ENCODE measurements at places on chromosomes 6 and 20. TPM values are rescaled to one million over a fixed set of nuclear protein-coding genes. Genes with fewer than 3 reads are reported as not detected.

The SOX18 gene
- polyA plus RNA-seq = not detected

The GINM1 gene
- 12.9 TPM for polyA plus RNA-seq

The CST7 gene
- not detected for polyA plus RNA-seq

The SLC35D3 gene
- not detected for polyA plus RNA-seq

The POU3F2 gene
- polyA plus RNA-seq = 2.4 TPM

The SNTA1 gene
- 4.0 TPM for polyA plus RNA-seq

The RBPJL gene
- not detected for polyA plus RNA-seq

The FAM83C gene
- not detected for polyA plus RNA-seq

The GATA5 gene
- not detected for polyA plus RNA-seq

The EPB41L1 gene
- polyA plus RNA-seq = 10.3 TPM

The RAET1L gene
- polyA plus RNA-seq = not detected

The TCF15 gene
- polyA plus RNA-seq = not detected

The RBBP8NL gene
- polyA plus RNA-seq = not detected

The MBOAT1 gene
- 1.4 TPM for polyA plus RNA-seq

The PRICKLE4 gene
- polyA plus RNA-seq = not detected

The PFDN4 gene
- polyA plus RNA-seq = 190 TPM

The FHL5 gene
- polyA plus RNA-seq = 3.8 TPM

The FAM83B gene
- polyA plus RNA-seq = not detected

The TREM2 gene
- not detected for polyA plus RNA-seq

The SLC17A1 gene
- not detected for polyA plus RNA-seq

The SCRT2 gene
- polyA plus RNA-seq = 0.36 TPM

The EGFL8 gene
- polyA plus RNA-seq = 3.6 TPM

The BRD2 gene
- 26.5 TPM for polyA plus RNA-seq

The DYNLT2 gene
- 2.8 TPM for polyA plus RNA-seq

The HLA-DQA2 gene
- not detected for polyA plus RNA-seq

The CRISP2 gene
- not detected for polyA plus RNA-seq

The PAK5 gene
- 8.4 TPM for polyA plus RNA-seq

The SLC17A2 gene
- polyA plus RNA-seq = not detected

The ZNF451 gene
- polyA plus RNA-seq = 19.8 TPM

The VIP gene
- not detected for polyA plus RNA-seq

The FKBP1A gene
- 109 TPM for polyA plus RNA-seq

Measured in Purkinje cell (primary cell).